Transverse colon (tissue), 4 donors: ENCODE measurements at places on chromosomes 11 and 22. TPM values are rescaled to one million over a fixed set of nuclear protein-coding genes. Genes with fewer than 3 reads are reported as not detected.

DNA sequence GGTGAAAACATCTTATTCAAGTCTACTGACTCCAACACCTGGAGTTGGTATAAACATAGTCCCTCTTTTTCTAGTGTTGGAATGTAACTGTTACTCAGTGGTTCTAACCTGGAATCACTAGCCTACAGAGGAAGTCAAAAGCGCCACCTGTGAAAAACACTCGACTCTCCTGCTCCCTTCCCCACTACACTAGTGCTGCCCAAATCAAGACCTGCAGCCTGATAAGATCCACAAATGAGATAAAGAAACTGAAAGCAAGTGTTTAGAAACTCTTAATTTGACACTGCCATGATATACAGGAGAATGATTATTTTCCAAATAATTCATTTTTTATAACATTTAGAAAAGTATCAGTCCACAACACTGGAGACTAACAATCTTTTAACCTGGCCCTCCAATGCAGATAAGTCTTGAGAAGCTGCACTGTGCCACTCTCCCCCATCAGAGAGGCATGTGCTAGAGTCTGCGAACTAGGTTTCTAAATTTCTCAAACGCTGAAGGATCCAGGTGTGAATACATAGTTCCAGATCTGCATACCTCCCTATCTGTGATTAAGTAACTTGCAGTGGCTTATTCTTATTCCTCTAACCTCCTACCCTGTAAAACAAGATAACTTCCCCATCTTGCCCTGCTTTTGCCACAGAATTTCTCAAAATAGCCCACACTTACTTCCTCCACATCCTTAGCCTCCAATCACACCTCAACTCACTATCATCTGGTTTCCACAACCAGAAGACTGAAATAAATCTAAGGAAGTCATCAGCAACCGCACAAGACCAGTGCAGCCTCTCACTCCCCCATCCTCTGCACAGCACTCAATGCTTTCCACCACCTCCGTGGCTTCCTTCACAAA is 88.1 kb downstream of the RRAS2 start:
- no peak for DNase-seq

SLC5A1 gene
- 134 TPM for total RNA-seq

RSF1 gene
- total RNA-seq: 59.1 TPM

TRIM3 gene
- total RNA-seq: 74.0 TPM
